ENCODE measurements at places on chromosomes 6 and 20.
A peak's percentile ranks its signal among the peaks of the same experiment; 100 is the strongest.

DNA sequence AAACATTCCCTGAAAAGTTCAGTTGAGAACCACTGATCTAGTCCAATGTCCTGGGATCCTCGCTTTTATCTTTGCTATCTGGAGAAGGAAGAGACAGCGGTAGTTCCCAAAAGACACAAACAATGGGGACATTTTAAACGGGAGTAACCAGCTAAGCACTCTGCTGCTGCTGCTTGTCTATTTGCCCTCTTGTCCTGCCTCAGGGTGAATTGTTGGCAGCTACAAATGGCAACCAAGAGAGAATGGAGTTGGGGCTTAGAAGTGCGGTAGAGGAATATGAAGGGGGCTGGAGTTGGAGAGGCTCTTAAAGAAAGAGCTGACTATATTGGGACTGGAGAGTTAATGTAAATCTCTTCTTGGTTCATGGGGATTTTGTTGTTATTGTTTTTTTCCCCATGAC, 6.5 kb upstream of the ZSWIM1 start:
- no peak for DNase-seq

- DNase-seq, result no peak
Observed at GRCh38 chr6:153698637-153699036, 340.4 kb upstream of the OPRM1 start.

GRCh38 chr6:119158057-119158848, 79.8 kb upstream of the FAM184A start:
- no peak for DNase-seq

DNA sequence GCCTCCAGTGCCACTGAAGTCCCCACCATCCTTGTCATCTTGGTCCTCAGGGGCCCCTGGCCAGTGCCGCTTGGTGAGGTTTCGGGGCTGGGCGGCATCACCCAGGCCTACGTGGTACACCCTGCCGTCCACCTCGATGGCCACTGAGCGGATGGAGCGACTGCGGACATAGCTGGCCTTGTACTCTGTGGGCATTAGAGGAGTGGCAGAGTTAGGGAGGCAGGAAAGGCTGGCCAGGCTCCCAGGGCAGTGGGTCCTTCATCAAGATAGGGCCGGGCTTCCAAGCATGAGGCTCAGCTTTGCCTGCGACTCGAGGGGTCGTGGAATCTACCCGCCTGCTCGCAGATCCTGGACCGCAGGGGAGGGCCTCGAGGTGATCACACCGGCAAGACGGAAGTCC, 119.0 kb downstream of the SULF2 start:
- no peak for DNase-seq

- DNase-seq, result no peak
Observed at GRCh38 chr6:90184334-90185298, 112.0 kb downstream of the BACH2 start.

- DNase-seq, result no peak
Observed at GRCh38 chr6:84739866-84740208, 24.6 kb downstream of the TBX18 start.

DNA sequence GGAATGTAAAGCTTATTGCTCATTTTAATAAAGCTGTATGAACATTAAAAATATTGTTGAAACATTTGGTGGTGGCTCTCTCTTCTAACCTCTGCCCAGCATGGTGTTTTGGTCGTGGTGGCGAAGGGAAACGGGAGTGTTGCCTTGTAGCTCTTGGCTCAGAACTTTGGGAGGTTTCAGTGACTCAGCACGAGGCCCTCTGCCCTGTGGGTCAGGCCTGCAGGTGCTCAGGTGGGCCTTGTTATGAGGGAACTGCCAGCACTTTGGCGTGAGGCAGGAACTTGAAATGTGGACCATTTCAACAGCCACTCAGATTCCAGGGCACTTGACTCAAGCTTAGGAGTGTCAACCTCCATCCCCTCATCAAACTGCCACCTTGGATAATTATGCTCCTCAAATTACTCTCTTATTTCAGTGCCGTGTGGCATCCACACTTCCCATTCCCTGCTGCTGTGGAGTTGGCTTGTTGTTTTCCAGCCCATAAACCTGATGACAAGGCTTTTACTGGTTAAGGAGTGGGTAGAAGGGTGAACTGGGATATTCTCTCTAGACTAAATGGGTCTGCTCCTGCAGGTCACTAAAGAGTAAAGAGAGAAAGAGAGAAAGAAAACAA, 36.3 kb downstream of the PRDM1 start:
- DNase-seq, result peak; percentile 49

DNA sequence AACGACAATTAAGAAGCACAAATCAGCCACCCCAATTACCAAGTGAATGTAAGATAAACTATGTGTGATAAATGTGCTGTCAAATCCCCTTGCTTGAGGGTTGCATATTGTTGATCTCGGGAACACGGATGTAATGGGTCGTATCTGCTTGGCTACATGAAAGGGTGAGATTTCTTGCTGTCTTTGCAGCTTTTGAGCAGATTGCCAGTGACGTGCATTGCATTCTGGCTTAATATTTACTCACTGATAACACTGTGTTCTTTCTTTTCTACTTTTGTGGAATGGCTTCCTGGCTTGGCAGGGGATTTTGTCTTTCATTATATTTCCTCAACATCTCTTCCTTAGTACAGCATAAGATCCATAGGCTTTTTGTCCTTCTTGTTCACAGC, 10.5 kb upstream of the FAM210B start:
- no peak for DNase-seq

DNA sequence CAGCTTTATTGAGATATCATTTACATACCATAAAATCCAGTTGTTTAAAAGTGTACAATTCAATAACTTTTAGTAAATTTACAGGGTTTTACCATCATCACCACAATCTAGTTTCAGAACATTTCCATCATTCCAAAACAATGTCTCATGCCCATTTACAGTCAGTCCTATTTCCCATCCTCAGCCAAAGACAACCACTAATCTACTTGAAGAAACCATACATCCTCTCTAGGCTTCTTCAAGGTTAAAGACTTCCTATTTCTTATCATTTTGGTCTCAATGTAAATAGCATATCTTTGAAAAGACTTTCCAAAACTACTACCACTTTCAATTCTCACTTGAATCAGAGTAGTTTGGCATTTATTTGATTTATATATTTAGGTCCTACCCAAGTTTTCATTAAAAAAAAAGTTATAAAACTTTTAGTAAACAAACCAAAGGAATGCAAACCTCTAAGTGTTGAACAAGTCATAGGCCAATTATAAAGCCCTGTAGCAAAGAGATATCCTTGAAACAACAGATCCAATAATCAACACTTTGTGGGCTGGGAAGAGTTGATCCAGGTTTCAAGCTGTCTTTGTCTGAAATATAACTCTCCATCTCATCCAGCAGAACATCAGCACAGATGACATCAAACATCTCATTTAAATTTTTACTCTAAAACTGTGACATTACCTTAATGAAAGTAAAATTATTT, 211.3 kb upstream of the RUNX2 start:
- DNase-seq, result no peak

DNA sequence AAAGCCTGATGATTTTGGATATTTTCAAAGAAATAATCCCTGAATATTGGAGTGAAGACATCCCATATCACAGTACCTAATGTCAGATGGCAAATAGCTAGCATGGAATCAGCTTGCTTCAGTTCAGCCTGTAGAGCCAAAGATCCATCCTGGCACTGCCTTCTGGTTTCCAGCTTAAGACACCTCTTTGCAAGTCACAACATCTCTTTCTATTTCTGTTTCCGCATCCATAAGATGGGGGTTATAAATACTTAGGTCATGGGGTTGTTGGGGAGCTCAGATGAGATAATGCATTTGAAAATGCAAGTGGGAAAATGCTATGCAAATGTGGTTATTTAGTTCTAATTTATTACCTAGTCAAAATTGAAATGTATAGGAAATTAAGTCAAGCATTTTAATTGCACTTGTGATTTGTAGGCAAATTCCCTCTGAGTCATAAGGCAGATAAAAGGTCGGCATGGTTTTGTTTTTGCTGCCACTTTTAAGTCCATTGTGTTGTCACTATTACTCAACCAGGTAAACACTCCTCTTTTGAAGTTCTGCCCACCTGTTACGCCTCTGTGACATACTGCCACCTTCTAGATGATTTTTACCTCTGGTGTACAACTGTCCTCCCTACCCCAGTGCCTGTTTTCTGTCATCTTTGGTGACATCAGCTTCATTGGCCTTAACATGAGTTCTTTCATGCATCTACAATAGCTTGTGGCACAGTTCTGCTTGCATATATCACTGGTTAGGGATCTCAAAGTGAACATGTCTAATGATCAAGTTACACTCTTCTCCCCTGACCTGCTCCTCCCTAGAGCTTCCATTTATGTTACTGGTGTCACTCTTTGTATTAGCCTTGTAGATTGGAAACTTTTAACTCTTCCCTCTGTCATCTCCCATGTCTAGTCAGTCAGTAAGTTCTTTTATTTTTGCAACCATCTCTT, 96.6 kb downstream of the CDKAL1 start:
- no peak for DNase-seq

GRCh38 chr6:46772762-46773161, 20.4 kb upstream of the MEP1A start:
- no peak for DNase-seq

GRCh38 chr6:140236732-140237131, 862.3 kb upstream of the CITED2 start:
- DNase-seq, result peak; percentile 23

GRCh38 chr6:87200469-87201175, 45.3 kb downstream of the ZNF292 start:
- no peak for DNase-seq

- no peak for DNase-seq
Observed at GRCh38 chr6:42404484-42404883, 47.2 kb downstream of the TRERF1 start.

DNA sequence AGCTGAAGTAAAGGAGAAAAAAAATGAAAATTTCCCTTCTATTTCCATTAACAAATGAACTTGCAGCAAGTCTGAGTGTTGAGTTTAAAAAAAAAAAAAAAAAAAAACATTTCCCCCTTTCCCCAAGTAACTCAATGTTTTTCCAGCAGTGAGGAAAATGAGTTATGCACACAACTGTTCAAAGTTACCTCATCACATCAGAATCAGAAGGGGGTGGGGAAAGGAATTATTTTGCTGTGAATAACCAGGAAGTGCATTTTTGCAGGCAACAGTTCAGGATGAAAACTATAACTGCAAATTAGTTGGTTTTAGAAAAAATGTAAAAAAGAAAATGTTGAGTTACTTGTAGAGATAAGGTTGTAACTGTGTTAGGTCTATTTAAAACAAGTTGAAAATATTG, 568.9 kb upstream of the CITED2 start:
- no peak for DNase-seq

DNA sequence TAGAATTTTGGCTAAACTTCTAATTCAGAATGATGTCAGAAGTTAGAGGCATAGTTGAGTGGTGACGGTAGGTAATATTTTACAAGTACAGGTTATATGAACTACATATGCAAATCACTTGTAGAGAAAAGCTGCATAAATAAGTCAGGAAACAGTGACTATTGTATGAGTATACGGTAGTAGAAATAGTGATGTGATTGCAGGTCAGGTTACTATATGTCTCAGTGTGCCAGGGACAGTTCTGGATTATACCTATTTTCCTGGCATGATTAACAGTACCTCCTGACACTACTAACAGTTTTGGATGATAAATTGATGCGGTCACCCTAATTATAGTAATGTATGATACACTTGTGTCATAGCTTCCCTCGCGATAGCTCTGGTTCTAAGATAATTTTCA, 9.2 kb downstream of the DNAH8 start:
- no peak for DNase-seq
